ENCODE measurements at places on chromosomes 1 and 21.

- no peak for DNase-seq
These were observed 51.5 kb downstream of the VANGL2 start for GRCh38 chr1:160451859-160452232.

DNA sequence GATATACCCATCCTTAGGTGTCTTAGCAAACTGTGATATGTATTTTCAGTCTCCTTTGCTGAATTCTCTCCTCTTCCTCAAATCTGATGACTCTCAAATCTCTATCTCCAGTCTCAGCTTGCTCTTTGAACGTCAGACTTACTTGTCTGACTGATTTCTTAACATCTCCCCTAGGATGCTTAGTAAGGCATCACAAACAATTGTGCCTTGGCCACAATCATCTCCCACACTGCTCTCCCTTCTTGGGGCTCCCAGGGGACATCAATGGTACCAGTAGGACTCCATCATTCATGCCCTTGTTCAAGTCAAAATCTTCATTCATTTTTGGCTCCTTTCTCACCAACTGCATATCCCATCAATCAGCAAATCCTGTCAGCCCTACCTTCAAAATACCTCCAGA, 42.0 kb downstream of the GNG12 start:
- no peak for DNase-seq

GRCh38 chr1:53145942-53146708, 3.7 kb upstream of the SLC1A7 start:
- no peak for DNase-seq

- DNase-seq: no peak
These were observed 61.5 kb downstream of the TOR3A start for GRCh38 chr1:179143322-179143721.

DNA sequence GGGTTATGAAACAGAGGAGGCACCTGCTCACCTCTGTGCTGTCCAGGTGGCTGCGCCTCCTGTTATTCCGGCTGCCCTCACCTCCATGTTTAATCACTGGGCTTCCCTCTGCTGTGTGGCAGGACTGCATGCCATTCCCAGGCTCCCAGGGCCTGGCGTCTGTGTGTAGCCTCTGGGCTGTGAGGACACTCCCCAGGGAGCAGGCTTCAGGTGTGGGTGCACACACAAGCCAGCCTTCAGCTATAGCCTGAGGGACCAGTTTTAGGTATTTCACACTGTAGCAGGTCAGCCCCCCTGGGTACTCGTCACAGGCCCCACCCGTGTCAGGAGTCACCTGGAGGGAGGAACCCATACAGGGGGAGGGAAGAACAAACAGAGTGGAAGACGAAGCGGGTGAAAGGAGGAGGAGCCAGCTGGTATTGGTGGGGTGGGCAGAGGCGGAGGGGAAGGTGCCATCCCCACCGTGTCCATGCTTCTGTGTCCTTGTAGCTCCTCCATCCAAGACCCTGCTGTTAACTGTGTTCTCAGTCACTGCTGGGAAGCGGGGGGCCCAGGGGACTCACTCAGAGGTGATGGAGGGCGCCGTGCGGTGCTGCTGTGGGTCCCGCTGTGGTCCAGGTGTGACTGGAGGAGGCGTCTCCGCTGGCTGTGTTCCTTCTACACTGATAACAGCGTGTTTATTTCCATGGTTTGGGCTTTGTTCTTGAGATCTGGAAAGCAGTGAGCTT, 158.6 kb downstream of the PGBD5 start:
- no peak for DNase-seq

- no peak for DNase-seq
These were observed 4.6 kb upstream of the NKAIN1 start for GRCh38 chr1:31244326-31244725.

DNA sequence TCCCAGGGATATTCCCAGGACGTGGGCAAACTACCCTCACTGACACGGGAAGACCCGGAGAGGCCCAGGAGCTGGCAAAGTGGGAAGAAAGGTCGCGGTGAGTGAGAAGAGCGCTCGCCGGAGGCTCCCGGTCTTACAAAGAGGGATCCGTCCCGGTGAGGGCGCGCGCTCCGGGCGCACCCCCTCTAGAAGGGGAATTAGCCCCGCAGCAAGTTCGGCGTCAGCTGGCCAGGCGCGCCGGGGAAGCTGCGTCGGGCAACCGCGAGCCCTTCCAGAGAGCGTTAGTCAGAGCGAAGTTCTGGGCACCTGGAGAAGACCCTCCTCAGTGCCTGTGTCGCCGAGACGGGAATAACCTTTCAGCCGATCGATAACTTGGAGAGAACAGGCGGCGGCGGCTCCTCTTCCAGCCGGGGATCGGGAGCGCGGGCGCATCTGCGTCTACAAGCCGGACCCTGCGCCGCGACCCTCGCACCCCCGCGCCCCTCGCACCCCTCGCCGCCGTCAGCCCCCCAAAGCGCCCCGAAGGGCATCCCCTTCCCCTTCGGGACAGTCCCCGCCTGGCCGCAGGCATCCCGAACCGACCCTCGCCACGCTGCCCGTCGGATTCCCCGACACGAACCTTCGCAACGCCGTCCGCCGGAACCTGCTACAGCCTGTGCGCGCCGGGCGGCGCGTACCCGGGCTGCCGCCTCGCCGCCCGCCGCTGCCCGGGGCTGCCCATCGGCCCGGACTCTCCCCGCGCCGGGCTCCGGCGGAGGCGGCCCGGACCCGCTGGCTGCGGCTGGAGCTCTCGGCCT, 485 bp downstream of the SIPA1L2 start:
- DNase-seq: no peak

DNA sequence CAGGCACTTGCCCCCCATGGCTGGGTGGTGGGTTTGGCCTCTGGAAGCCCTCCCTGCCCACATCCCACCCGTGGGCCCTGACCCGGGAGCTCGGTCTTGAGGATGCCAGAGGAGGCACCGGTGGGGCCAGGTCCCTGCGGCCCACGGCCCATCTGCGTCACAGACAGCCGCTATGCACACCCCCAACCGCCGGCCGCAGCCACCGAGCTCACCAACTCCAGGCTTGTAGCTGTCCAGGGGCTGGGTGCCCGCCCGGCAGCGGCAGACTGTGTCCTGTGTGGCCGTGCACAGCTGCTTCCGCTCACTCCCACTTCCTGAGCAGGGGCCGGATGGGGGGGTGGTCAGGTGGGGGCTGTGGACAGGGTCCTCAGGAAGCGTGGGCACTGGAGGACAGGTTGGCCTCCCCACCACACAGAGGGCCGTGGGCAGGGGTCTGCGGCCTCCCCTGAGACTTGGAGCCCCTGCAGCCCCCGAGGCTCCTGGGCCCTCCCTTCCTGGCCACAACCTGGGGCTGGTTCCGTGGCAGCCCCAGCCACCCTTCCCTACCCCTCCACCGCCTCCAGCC, 1.1 kb downstream of the TNFRSF4 start:
- DNase-seq: no peak

GRCh38 chr1:210339500-210339899, 10.8 kb downstream of the HHAT start:
- no peak for DNase-seq

- no peak for DNase-seq
These were observed 158.6 kb upstream of the SNX7 start for GRCh38 chr1:98502937-98503336.

GRCh38 chr1:177255411-177255810, 84.7 kb downstream of the BRINP2 start:
- no peak for DNase-seq

DNA sequence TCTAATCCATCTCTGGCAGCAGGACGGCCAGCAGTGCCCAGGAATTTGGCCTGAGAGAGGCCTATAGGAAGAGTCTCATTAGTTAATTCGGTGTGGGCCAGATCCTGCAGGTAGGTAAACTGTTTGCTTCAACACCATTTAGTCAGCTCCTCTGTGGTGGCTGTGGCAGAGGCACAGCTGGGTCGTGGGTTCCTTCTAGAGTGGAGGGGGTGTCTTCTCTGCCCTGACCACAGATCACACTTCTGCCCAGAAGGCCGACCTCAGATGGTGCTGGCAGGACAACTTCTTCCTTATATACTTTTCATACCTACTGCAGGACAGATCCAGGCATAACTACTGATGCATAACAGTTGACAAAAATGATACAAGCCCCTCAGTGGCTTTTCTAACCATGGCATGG, 281.4 kb downstream of the RPS6KC1 start:
- no peak for DNase-seq

GRCh38 chr1:85460555-85461088, 4.3 kb downstream of the DDAH1 start:
- no peak for DNase-seq

DNA sequence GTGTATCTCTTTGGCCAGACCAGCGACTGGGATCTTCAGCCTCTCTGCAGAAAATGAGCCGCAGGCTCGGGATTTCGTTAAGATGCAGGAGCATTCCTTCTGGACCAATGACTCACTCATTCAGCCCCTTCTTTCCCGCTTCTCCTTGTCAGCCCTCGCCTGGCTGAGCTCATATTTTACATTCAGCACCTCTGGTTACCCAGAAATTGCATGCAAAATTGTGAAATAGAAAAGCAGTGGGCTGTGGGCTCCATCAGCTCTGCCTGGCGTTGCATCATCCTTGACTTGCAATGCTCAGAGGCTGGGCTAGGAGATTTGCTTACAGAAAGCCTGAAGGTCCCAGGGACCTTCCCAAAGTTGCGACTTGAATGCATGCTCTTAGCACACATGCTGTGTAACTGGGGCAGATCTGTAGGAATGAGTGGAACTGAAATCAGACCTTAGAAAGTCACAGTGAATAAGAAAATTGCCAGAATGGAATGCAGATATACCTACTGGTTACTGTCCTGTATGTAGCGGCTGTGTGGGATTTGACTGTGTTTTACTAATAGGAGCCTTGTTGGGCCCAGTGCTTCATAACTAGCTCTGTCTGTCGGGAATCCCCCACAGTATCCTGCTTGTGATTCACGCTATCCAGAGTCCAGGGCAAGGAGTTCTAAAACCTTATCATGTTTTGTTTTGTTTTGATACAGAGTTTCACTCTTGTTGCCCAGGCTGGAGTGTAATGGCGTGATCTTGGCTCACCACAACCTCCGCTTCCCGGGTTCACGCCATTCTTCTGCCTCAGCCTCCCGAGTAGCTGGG, 444.8 kb downstream of the KIF26B start:
- no peak for DNase-seq

GRCh38 chr1:156664046-156664766, 13.0 kb downstream of the NES start:
- DNase-seq: no peak

DNA sequence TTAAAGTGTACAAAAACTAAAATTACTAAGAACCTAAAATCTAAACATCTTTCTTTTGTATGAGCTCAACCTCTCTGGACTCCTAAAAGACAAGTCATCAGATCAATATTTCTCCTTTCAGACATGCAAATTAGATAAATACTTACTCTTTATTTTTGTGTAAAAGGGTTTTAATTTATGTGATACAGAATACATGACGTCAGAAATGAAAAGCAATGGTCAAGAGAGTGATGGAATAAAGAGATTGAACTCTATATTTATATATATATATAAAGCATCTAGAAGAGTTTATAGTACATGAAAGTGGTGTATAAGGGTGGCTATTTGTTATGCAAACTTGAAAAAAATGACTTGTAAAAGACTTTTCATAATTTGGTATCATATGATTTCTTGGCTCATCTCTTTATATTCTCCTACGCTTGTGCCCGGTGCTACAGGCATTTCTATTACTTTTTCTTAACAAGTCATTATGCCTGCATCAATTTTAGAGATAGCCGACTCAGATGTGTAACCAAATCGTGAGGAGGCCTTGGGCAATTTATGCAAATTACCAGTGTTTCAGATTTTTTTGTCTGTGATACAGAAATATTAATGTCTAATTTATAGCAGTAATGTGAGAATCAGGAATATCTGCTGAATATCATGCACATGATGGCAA, 186.0 kb upstream of the OLFM3 start:
- no peak for DNase-seq

DNA sequence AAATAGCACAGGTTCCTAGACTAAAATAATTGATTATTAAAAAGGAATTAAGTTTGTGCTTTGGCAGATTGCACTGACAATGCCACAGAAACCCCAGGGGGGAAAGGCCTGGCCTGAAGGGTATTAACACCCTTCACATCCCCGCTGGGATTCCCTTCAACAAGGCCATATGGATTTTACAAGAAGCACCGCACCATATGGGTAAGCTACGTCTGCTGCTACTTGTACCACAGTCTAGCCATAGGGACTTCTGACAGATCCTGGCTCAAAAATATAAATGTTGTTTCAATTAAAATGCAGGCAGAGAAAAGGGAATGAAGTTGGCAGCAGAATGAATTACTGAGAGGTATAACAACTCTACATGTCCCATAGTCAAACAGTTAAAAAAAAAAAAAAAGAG, 101.0 kb downstream of the DENND1B start:
- DNase-seq: no peak

- no peak for DNase-seq
These were observed 52.2 kb downstream of the PLA2G4A start for GRCh38 chr1:186880982-186881381.

DNA sequence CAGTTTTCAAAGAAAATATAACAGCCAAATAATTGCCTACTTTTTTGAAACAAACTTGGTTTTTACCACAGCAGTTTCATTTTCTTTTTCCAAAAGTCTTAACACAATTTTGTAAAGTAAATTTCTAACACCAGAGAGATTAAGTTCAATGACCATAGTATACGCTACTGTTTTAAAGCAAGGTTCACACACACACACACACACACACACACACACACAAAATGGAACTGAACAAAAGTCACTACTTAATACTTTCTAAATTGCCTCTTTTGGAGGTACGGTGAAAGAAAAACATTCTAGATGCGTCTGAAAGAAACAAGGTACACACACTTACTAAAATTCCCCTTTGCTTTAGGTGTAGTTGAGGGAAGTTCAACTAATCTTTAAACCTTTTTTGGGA, 30.1 kb downstream of the C21orf91 start:
- no peak for DNase-seq

DNA sequence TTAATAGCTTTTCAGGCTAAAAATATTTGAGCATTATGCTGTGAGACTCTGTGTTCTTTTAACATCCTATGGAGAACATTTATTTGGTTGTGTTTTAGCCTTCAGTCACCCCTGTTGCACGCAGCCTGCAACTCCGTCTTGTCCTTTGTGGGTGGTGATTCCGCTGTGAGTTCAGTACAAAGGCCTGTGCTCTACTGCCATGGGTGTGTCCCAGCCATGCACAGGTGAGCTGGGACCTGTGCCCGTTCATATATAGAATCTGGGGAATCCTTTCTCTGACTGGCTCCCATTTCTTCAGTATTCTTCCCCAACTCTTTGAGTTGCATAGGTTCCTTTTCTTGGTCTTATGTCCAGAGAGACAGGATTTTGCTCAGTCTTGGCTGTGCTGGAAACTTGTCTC, 61.4 kb downstream of the ACTL8 start:
- no peak for DNase-seq

DNA sequence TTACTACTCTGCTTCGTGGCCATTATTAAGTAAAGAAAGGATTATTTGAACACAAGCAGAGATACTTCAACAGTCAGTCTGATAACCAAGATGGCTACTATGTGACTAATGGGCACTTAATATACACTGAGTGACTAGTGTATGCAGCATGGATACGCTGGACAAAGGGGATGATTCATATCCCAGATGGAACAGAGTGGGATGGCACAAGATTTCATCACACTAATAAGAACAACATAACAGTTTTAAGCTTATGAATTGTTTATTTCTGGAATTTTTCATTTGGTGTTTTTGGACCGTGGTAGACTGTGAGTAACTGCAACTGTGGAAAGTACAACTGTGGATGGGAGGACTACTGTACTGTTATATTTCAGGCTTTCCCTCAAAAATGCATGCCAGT, 9.4 kb downstream of the ZCCHC17 start:
- DNase-seq: no peak
